ENCODE measurements at places on chromosomes 1 and 21.

DNA sequence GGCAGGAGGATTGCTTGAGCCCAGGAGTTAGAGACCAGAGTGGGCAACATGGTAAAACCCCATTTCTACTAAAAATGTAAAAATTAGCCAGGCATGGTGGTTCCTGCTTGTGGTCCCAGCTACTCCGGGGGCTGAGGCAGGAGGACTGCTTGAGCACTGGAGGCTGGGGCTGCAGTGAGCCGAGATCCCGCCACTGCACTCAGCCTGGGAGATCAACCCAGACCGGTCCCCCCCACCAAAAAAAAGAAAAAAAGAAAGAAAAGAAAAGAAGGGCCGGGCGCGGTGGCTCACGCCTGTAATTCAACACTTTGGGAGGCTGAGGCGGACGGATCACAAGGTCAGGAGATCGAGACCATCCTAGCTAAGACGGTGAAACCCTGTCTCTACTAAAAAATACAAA, 1.8 kb upstream of the GMEB1 start:
- peaks cover 4% of the 10 kb centered on the region for H3K4me1 ChIP-seq
- H3K27me3 ChIP-seq: no peaks in the 10 kb centered on the region
- H3K36me3 ChIP-seq: no peaks in the 10 kb centered on the region
- H3K27ac ChIP-seq: no peak overlapping the region
- no peak for DNase-seq
- H3K4me3 ChIP-seq: no peak overlapping the region

- no peak overlapping the region for H3K4me3 ChIP-seq
- DNase-seq: no peak
- no peaks in the 10 kb centered on the region for H3K27me3 ChIP-seq
- peaks cover 8% of the 10 kb centered on the region for H3K4me1 ChIP-seq
- H3K27ac ChIP-seq: peak overlapping the region; percentile 27
Observed at GRCh38 chr1:20982316-20982715, 194.4 kb downstream of the EIF4G3 start.

- H3K36me3 ChIP-seq: peaks cover 33% of the 10 kb centered on the region
- no peak overlapping the region for H3K27ac ChIP-seq
- DNase-seq: no peak
- no peaks in the 10 kb centered on the region for H3K27me3 ChIP-seq
- no peak overlapping the region for H3K4me3 ChIP-seq
- no peaks in the 10 kb centered on the region for H3K4me1 ChIP-seq
Observed at GRCh38 chr1:193070942-193071341, 11.5 kb downstream of the RO60 start.

DNA sequence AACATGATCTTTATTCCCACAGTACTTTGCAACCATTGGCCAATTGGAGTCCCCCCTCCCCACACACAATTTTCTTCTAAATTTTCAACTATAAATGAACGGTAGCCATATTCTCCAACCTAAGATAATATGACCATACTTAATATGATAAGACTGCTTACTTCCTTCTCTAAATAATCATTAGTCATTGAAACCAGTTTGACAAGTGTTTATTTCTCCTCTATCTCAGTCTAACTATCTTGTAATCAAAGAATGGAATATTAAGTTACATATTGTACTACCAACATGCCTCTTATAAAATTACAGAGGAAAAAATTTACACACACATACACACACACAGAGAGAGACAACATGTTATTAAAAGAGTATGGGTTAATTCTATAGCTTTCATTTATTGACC, 567.4 kb upstream of the TMPRSS15 start:
- no peak overlapping the region for H3K4me3 ChIP-seq
- H3K4me1 ChIP-seq: no peaks in the 10 kb centered on the region
- no peaks in the 10 kb centered on the region for H3K36me3 ChIP-seq
- no peak for DNase-seq
- peaks cover 2% of the 10 kb centered on the region for H3K27me3 ChIP-seq
